Adrenal gland (tissue), 19 donors: ENCODE measurements at places on chromosomes 2 and 18. TPM values are rescaled to one million over a fixed set of nuclear protein-coding genes. Genes with fewer than 3 reads are reported as not detected.

DNA sequence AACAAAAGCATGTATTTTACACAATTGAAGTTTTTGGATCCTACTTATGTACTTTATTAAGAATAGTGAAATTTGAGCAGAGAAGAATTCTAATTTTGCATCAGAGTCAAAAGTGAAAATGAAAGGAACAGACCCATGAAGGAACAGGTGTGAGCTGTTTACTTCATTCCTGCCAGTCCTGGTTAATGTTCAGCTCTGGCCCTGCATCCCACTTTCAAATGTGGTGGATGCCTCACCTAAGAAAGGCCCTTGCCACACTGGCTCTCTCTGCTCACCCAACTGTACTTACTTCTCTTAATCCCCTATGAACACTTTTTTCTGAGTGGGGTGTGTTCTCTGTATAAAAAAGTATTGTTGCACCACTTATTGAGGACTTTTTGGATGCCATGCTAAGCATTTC is 22.2 kb downstream of the FAM110C start:
- DNase-seq = no peak

Gene SFT2D3
- 10.7 TPM for total RNA-seq

DNA sequence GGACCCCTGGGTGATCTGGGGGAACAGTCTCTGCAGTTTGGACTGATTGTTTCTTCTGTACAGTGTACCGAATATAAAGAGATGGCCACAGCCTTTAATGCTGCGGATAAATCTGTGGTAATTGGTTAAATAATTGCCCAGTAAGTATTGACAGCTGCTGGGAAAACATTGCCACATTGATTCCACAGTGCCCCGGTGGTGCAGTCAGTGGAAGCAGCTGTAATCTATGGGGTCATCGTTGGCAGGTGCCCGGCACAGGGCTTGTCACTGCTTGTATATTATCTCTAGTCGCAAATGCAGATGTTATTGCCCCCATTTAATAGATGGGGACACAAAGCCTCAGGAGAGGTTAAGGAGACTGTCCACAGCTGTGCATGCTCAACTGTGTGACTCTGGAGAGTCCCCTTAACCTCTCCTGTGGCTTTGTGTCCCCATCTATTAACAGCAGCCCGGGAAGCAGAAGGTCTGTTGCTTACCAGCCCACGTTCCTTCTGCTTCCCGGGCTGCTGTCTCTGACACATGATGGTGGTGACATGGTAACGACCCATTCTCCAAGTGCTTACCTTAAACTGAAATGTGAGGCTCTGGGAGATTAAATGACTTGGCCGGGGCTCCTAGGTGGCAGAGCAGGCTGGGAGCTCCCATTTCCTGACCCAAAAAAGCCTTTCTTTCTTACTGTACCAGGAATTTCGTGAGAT is 76.9 kb downstream of the NCK2 start:
- DNase-seq = no peak

Gene AMER3
- 1.2 TPM for total RNA-seq

DNA sequence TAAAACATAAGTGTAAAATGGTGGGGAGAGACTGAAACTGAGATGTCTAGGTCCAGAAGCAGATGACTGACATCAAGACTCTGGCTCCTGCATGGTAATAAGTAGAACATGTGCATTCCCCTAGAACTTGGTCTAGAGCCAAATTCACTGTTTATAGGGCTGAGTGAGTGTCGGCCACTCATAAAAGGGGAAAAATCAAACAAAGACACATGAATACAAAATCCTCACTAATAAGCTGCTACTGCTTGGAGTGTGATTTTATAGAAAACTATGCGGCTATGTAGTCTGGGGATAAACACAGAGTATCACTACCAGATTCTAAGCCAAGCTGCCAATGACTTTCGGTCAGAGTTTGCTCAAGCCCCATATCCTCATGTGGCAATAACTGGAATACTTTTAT is 1080.8 kb upstream of the DDX18 start:
- DNase-seq = no peak

GRCh38 chr2:171909266-171909665 is 13.0 kb upstream of the HAT1 start:
- no peak for DNase-seq

Gene WDFY1
- total RNA-seq = 36.3 TPM

Gene PNKD
- 118 TPM for total RNA-seq

Gene TMEFF2
- not detected for total RNA-seq

- no peak for DNase-seq
Observed at GRCh38 chr2:232577841-232578240, 27.4 kb downstream of the EIF4E2 start.

- no peak for DNase-seq
Observed at GRCh38 chr2:11861044-11861443, 114.6 kb downstream of the LPIN1 start.

GRCh38 chr2:71780162-71780561 is 326.8 kb downstream of the DYSF start:
- no peak for DNase-seq

DNA sequence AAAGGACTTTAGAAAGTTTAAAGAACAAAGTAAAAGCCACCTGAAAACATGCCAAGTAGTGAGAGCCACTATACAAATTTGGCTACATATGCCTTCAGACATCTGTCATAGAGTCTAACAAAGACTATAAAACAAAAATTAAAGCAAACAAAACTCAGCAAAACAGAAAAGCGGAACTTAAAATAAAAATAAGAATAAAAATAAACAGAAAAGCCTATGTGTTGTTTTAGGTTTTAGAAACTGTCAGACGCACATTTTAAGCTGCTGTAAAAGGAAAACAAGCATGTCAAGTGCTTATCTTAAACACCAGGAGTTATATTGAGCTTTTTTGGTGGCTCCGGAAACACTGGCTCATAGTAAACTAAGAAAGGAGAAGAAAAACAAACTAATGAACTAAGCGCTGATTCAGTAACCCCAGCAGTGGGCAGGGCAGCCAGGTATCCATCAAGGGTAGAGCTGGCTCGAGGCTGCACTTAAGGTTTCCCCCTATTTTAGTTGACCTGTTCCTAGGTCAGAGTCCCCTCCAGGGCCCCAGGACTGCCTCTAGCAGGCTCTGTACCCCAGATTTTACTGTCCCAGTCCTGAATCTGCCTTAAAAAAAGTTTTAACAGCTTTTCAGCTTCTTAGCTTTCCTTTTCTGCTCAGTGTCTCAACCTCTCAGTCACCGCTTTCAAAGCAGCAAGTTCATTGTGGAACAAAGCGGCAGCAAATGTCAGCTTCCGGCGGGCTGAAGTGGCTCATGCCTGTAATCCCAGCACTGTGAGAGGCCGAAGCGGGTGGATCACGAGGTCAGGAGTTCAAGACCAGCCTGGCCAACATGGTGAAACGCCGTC is 15.4 kb upstream of the RMC1 start:
- DNase-seq = no peak

GRCh38 chr2:1209246-1209645 is 204.0 kb upstream of the TPO start:
- DNase-seq = no peak

Gene TFCP2L1
- 0.78 TPM for total RNA-seq

DNA sequence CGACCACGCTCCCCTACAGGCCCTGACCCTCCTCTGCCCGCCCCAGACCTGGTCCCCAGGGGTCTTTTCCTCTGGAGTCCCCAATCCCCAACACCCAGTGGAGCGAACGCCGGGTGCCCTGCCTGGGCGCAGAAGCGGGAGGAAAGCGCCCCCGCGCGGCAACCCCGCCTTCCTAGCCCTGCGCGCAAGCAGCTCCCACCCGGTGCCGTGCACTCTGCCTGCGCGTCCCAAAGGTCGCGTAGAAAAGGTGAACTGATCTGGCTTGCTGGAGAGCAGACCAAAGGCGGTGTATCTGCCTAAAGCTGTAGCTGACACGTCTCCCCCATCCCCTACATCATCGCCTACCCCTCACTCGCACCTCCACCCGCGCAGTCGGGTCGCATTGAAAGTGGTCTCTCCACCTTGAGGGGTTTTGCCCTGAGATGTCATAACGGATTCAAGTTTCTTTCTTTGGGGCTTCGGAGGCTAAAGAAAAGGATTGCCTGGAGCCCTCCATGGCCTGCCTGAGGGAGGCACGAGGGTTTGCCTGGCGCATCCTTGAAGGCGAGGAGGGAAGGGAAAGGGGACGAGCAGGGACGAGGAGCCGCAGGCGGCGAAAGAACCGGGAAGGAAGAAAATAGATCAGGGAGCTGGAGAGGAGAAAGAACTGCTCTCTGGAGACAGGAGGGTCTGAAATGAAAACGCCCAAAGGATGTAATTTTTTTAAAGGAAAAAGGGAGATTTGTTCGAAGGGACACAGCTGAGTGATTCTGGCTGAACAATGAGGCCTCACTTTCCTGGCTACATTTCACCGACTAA is 5.8 kb downstream of the GAD1 start:
- DNase-seq = no peak

GRCh38 chr2:172964511-172965139 is 111.0 kb upstream of the MAP3K20 start:
- DNase-seq = no peak

DNA sequence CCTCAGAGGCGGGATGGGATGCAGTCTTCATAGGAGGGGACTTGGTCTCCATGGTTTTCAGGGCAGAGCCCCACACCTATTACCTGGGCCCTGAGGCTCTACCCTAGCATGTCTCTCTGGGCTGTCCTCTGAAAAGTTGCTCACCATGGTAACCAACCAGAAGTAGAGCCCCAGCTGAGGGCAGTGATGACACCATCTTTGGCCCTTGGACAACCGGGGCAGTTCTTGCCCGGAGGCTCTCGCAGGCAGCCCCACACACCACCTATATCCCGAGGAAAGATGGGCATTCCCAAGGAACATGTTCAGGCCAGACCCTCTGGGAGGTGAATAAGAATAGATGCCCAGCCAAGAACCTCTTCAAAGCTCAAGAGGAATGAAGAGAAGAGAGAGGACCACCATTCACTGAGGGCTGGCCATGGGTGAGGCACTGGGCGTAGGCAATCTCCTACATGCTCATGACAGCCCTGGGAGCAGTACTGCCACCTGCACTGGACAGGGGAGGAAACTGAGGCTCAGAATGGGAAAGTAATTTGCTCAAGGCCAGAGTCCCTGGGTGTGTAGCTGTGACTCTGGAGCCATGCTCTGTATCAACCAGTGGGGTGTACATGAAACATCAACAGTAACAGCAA is 72.5 kb downstream of the HS1BP3 start:
- DNase-seq = no peak

- no peak for DNase-seq
Observed at GRCh38 chr2:65186093-65186868, 41.4 kb upstream of the ACTR2 start.

DNA sequence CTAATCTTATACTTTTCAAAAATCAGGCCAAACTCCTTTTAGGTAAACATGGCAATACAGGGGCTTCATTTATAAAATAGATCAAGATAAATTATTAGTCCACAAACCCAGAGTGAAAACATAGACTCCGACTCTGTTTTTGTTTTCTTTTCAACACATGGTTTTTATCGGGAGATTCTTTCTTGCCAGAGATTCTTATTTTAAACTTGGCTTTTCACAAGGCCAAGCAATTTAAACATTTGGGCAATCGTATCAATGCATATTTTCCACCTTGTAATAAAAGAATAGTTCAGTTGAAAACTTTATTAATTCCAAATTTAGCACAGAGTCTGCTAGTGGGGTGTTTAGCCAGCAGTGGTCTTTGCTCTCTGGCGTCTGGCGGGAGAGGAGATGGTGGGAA is 71.9 kb downstream of the SOX11 start:
- DNase-seq = no peak

- DNase-seq = no peak
Observed at GRCh38 chr2:224101820-224102630, 62.9 kb upstream of the SERPINE2 start.

Gene IRS1
- 38.2 TPM for total RNA-seq

DNA sequence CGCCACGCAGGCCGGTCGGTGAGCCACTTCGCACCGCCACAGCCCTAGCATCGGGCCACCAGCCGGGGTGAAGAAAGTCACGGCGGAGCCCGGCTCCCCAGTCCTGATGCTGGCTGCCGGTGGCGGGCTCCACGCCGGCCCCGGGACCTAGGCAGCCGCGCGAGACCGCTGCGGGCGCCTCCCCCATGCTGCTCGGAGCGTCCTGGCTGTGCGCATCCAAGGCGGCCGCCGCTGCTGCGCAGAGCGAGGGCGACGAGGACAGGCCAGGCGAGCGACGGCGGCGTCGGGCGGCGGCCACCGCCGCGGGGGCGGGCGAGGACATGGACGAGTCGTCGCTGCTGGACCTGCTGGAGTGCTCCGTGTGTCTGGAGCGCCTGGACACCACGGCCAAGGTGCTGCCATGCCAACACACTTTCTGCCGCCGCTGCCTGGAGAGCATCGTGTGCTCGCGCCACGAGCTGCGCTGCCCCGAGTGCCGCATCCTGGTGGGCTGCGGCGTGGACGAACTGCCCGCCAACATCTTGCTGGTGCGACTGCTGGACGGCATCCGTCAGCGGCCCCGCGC is 433 bp downstream of the SH3RF3 start:
- DNase-seq = peak; percentile 43

Gene UGT1A5
- not detected for total RNA-seq

GRCh38 chr18:58813561-58814225 is 51.0 kb upstream of the ZNF532 start:
- no peak for DNase-seq

Gene CDKL4
- 2.3 TPM for total RNA-seq

- no peak for DNase-seq
Observed at GRCh38 chr18:37425222-37425621, 140.4 kb downstream of the CELF4 start.

- DNase-seq = no peak
Observed at GRCh38 chr2:198141726-198142125, 337.3 kb downstream of the PLCL1 start.

GRCh38 chr18:5456577-5457461 is 87.0 kb downstream of the EPB41L3 start:
- DNase-seq = peak; percentile 25

DNA sequence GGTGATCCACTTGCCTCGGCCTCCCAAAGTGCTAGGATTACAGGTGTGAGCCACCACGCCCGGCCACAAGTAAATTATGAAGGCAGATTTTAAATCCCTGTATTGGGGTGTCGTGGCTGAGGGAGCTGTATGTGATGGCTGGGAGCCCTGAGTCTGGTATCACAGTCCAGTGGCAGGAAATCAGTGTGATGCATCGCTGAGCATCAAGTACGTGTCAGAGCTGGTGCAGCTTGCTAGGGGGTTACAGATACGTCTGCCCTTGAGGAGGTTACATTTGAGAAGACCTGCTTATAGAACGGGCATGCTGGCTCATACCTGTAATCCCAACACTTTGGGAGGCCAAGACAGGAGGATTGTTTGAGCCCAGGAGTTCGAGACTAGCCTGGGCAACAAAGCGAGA is 4.3 kb downstream of the ENOSF1 start:
- no peak for DNase-seq

- no peak for DNase-seq
Observed at GRCh38 chr2:81976998-81977397, 1672.4 kb upstream of the LRRTM1 start.
